ENCODE measurements at places on chromosomes 11 and 22. TPM values are rescaled to one million over a fixed set of nuclear protein-coding genes. Genes with fewer than 3 reads are reported as not detected.
A peak's percentile ranks its signal among the peaks of the same experiment; 100 is the strongest.

DNA sequence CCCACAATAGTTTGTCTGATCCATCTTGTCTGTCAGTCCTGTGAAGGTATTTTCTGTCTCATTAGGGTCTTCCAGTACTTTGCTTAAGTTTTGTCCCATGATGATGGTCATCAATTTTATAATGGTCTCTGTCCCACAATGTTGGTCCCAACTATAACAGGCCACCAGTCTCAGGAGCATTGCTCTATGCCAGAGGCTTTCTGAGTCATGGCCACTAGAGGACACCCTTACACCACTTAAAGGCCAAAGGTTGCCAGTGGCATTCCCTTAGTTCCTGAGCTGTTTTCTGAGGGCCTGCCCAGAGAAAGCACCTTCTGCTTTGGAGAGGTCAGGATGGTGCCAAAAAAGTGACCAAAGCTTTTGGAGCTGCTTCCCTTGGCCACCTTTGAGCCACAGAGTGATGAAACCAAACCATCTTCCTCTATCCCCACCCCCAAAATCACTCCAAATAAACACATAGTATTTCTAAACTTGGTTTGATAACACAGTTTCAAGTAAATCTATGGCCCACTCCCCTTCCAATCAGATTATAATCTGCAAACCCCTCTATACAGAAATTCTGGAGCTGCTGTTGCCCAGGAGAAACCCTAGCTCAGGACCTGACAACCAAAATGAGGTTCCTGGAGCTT lies 19.3 kb downstream of the EIF3F start:
- H3K27me3 ChIP-seq = no peaks in the 10 kb centered on the region
- H3K4me1 ChIP-seq = no peaks in the 10 kb centered on the region
- no peaks in the 10 kb centered on the region for H3K36me3 ChIP-seq
- H3K4me3 ChIP-seq = no peak overlapping the region
- peak; percentile 67 for DNase-seq
- H3K27ac ChIP-seq = no peak overlapping the region

DNA sequence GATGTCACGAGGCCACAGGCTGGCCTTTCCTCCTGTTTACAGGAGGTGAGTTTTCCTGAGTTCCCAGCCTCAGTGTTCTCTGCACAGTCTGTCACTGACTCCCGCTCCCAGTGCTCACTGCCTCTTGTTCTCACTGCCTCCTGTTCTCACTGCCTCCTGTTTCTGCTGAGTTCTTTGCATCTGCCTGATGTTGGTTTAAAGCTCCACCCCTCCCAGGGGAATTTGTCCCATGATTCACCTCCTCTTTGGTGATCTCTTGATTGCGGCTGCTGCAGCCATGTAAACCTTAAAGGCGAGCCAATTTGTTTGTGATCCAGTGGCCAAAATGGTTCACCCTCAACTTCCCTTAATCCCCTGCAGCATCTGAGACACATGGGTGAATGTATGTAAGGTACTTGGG lies 6.0 kb upstream of the TUBA8 start:
- H3K36me3 ChIP-seq = no peaks in the 10 kb centered on the region
- no peaks in the 10 kb centered on the region for H3K27me3 ChIP-seq
- no peak overlapping the region for H3K27ac ChIP-seq
- H3K4me3 ChIP-seq = no peak overlapping the region
- H3K4me1 ChIP-seq = no peaks in the 10 kb centered on the region
- no peak for DNase-seq

- H3K4me3 ChIP-seq = no peak overlapping the region
- H3K27me3 ChIP-seq = no peaks in the 10 kb centered on the region
- no peak for DNase-seq
- H3K4me1 ChIP-seq = no peaks in the 10 kb centered on the region
- no peak overlapping the region for H3K27ac ChIP-seq
- no peaks in the 10 kb centered on the region for H3K36me3 ChIP-seq
These were observed 192.8 kb upstream of the MTNR1B start for GRCh38 chr11:92776676-92777075.

The SYT7 gene
- total RNA-seq = 1.8 TPM

DNA sequence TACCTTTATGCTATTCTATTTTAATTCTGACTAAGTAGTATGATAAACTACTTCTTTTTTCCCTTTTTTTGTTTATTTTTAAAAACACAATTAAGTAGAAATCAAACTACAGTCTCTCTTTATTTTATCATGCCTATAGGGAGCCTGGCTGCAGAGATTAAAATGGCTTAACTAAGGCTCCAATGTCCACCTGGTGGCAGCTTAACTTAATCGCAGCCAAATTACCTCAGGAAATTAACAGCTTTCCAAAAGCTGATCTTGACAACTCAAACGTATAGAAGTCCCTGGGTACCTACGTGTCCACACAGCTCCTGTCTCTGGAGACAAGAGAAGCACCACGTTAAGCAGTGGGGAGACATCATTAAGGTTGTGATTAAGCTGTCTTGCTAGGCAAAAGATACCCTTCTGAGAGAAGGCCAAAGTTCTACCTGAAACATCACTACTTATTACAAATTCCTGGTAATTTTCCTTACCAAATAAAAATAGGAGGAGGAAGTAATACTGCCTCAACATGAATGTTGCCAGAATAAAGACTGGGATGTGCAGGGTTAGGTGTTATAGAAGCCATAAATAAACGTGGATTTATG lies 63.2 kb upstream of the SNX19 start:
- DNase-seq = no peak
- no peaks in the 10 kb centered on the region for H3K36me3 ChIP-seq
- no peak overlapping the region for H3K4me3 ChIP-seq
- no peaks in the 10 kb centered on the region for H3K4me1 ChIP-seq
- no peak overlapping the region for H3K27ac ChIP-seq

DNA sequence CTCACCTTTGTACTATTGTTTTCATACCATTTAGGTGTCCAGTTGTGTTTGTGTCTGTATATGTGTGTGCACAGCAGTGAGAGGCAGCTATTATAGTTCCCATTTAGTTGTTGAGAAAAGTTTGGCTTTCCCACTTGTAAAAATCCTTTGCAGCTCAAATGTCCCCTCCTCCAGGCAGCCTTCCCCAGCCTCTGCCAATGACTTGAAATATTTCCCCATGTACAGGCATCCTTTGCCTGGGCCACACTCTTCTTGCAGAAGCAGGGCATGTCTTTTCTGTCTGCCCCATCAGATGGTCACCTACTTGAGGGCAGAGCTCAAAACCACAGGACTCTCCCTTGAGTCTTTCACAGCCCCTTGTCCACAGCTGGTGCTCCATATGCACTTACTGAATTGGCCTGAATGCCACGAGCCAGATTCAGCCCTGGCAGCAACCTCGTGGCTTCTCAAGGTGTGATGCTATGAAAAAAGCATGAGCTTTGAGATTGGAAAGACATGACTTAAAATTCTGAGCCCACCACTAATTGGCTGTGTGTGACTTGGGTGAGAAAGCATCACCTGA lies 39.3 kb downstream of the MYEOV start:
- H3K36me3 ChIP-seq = no peaks in the 10 kb centered on the region
- no peaks in the 10 kb centered on the region for H3K4me1 ChIP-seq
- DNase-seq = peak; percentile 45
- no peaks in the 10 kb centered on the region for H3K27me3 ChIP-seq
- H3K27ac ChIP-seq = no peak overlapping the region
- no peak overlapping the region for H3K4me3 ChIP-seq

The C11orf52 gene
- total RNA-seq = not detected

The FAM111B gene
- total RNA-seq = not detected

DNA sequence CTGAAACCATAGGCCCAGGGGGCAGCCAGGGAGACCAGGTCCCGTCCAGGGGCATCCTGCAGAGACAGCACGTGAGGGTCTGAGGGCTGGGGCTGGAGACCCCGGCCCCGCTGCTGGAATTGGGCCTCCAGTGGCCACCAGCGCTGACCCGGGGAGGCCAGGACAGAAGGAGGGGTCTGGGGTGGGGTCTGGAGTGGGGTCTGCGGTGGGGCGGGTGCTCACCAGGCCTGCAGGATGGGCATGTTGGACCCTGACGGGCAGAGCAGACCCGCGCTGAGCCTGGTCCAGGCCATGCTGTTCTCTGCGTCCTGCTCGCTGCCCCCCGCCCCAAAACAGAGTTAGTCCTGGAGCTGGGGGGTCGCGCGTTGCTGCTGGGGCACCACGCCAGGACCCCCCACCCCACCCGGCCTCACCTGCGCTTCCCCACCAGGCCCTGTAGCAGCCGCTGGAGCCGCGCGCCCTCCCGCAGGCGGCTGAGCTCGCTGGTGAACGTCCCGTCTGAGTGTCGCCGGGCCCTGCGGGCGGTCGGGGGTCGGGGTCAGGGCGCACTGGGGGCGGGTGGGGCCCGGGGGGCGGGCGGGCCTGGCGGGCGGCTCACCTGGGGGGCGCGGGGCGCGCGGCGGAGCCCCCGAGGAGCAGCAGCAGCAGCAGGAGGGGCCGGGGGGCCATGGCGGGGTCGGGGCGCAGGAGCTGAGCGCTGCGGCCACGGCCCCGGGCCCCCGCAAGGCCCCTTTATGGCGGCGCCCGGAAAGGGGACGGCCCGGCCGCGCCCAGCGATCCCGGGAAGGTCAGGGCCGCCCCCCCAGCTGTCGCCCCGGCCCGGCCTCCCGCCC lies at the start of gene SCT:
SCT (minus strand) TSS at position 707 of the 833 bp plus-strand sequence; CDS start at position 669, 38 bp downstream.
- no peaks in the 10 kb centered on the region for H3K27me3 ChIP-seq
- H3K27ac ChIP-seq = peak within 1 kb of the TSS; percentile 75
- peaks cover 8% of the 10 kb centered on the region for H3K4me1 ChIP-seq
- H3K4me3 ChIP-seq = no peak within 1 kb of the TSS

The TSPAN18 gene
- total RNA-seq = 21.3 TPM

The TP53AIP1 gene
- not detected for total RNA-seq

The BCO2 gene
- not detected for total RNA-seq

All from ascending aorta (tissue), 2 donors.